ENCODE measurements at places on chromosomes 2 and 18. TPM values are rescaled to one million over a fixed set of nuclear protein-coding genes. Genes with fewer than 3 reads are reported as not detected.

Gene C2orf78
- total RNA-seq = 0.15 TPM

Gene OTOS
- not detected for total RNA-seq

Gene KCNIP3
- total RNA-seq = 1.1 TPM

Gene ANKRD53
- total RNA-seq = 2.7 TPM

Gene RMND5A
- 23.5 TPM for total RNA-seq

Gene SF3B6
- total RNA-seq = 167 TPM
